ENCODE measurements at places on chromosomes 5 and 9.

DNA sequence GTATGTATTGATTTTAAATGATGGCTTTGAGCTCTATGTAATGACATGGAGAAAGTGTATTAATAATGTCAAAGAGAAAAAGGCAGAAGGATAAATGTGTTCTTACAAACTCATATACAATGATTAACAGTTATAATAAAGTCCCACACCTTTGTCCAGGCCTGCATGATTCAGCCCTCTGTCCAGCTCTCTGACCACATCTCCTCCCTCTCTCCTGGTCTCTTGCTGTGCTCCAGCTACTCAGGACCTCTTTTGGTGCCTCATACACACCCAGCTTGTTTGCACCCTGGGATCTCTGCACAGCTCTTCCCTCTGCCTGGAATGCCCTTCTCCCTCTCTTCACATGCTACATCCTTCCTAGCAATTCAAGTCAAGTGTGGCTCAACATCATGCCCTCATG, 37.5 kb upstream of the DMRT1 start:
- no peak for DNase-seq

DNA sequence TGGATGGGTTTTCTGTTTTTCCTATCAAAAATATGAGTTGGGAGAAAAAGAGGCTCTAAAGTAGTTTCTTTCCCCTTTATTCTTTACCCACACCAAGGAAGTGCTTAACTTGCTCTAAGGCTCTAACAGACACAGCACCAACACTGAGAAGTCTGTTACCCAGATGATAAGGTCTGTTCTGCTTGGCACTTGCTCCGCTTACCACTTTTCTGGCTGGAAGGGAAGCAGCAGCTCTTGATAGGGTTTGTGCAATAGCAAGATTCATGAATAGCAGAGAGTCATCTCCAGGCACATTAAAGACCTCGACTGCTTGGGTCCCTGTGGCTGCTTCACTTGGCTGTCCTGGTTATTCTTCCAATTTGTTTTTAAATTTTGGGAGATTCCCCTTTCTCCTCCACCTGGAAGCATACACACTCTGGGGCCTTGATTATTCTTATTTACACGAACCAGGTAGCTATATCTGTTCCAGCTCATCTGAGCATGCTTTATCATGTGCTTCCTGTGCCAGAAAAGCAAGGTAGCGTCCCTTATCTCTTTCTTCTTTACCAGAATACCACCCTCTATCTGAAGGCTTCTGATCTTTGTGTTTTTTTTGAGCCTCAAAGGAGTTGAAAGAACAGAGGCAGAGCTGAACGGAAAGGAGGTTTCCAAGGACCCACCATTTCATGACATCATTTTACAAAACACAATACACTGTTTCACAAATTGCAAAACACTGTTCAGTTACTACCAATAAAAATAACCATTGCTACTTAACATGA, 24.8 kb downstream of the PPP3R2 start:
- no peak for DNase-seq

DNA sequence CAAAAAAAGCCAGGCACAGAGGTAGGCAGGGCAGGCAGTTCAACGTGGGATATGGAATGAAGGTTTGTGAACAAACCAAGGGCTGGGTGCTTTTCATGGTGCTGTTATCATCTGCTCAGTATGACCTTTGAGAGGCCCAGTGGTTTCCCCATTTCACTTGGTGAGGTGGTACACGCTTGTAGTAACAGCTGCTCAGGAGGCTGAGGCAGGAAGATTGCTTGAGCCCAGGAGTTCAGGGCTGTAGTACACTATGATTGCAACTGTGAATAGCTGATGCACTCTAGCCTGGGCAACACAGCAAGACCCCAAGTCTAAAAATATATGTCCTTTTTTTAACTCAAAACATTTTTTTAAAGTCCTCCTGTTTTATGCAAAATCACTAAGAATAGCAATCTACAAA, 174.8 kb downstream of the ENC1 start:
- DNase-seq, result no peak

GRCh38 chr5:135365281-135365680, 33.8 kb downstream of the MACROH2A1 start:
- no peak for DNase-seq

GRCh38 chr9:136239983-136240330, 5.7 kb downstream of the QSOX2 start:
- no peak for DNase-seq

DNA sequence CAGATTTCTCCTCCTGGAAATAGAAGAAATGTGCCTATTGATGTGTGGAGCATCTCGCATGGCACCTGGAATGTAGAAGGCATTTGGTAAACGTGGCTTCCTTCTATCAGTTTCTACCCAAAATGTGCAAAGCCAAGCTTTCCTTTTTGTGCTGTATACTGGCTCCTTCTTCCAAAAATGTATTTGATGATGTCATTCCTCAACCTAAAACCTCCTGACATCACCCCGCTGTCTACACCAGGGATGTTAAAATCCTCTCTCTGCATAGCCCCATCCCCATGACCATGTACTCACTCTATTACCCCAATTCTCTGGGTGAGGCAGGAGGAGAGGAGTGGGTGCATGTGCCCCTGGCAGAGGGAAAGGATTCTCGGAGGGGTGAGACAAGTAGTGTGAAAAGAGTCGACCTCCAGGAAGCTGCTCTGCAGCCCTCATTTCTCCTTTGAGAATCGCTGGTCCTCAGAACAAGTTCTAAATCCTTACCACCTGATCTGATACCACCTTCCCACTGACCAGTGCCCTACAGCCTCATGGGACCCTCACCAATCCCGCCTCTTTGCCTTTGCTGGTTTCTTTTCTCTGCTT, 11.7 kb upstream of the MED10 start:
- no peak for DNase-seq

DNA sequence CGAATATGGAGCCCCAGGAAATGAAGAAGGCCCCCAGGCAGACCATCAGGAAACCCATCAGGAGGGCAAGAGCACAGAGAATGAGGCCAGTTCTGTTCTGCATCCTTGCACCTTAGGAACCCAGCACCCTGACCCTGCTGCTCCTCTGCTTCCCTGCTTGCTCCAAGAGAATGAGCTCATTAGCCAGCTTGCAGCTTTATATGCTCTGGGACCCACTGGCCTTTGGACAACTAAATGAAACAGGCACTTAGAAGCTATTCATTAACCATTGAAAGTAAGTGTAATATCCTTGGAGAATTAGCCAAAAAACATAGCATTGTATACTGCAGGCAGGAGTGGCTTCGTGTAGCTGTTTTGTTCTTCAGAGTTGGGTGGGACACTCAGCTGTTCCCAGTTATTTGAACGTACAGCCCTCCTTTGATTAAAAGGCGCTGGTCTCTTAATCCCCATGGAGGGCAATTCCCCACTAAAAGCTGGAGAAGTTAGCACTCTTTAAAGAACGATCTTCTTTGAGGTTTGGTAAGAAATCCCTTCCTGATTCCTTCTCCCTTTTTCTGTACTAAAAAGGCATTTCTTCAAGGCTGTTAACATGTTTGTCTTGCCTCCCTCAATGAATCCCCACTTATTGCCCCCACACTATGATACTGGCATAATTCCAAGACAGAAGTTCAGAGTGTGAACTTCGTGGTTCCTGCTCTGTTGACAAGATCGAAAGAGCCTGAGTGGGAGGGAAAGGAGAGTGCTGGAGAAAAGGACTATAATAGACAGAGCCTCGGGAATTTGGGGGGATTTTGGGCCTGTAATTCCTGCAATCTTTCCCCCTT, at the start of gene TMEM252:
Gene TMEM252, minus strand, starts transcription at position 172 of the 824 bp plus-strand sequence. Its CDS starts 69 bp downstream, at position 103.
- DNase-seq, result no peak

DNA sequence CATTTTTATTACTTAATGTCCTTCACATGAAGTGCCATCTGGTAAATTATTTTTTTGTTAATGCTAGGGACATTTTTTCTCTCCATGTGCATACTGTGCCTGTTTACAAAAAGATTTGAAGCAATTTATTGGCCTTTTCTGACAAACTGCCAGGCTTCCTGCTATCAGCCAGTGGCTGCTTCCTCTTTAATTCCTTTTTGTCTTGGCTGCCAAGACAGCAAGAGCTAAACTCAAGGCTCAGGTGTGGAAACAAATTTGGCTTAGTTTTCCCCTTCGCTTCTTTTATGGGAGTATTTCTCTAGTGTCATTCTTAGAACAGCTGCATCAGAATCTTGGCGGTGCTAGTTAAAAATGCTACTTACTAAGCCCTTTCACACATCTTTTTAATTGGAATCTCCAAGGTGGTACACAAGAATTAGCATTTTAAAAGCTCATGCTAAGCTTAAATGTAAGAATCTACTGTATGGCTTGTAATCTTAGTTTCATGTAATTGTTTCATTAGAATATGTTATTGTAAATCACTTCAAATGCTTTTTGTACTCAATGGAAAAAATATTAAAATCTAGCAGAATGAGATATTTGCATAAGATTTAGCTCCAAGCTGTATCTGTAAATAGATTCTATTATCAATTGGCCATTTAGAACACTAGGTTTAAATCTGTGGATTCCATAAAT, 134.2 kb upstream of the RASGRF2 start:
- no peak for DNase-seq

DNA sequence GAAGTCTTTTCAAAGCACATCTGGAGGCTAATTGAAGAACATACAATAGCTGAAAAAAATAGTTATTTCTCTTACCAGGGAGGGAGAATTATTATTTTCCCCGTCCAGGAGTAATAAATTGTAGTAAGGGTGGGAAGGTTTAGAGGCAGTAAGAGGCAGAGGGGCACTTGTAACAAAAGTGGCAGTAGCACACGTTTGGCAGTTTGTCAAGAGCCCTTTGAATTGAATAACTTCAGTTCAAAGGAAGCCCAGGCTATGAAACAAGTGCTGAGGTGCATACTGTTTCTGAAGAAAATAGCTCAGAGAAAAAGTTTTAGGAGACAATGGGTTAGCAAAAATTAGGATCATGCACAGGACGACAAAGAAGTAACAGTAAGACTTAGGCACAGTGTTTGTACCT, 451.3 kb downstream of the LRRC70 start:
- no peak for DNase-seq

GRCh38 chr9:131960311-131960710, 119.4 kb downstream of the MED27 start:
- DNase-seq, result no peak

DNA sequence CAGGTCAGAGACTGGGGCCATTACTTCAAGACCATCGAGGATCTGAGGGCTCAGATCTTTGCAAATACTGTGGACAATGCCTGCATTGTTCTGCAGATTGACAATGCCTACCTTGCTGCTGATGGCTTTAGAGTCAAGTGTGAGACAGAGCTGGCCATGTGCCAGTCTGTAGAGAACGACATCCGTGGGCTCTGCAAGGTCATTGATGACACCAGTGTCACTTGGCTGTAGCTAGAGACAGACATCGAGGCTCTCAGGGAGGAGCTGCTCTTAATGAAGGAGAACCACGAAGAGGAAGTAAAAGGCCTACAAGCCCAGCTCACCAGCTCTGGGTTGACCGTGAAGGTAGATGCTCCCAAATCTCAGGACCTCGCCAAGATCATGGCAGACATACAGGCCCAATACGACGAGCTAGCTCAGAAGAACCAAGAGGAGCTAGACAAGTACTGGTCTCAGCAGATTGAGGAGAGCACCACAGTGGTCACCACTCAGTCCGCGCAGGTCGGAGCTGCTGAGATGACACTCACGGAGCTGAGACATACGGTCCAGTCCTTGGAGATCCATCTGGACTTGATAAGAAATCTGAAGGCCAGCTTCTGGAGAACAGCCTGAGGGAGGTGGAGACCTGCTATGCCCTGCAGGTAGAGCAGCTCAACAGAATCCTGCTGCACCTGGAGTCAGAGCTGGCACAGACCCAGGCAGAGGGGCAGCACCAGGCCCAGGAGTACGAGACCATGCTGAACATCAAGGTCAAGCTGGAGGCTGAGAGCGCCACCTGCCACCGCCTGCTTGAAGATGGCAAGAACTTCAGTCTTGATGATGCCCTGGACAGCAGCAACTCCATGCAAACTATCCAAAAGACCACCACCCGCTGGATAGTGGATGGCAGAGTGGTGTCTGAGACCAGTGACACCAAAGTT, 9.3 kb downstream of the NIPBL start:
- DNase-seq, result no peak

DNA sequence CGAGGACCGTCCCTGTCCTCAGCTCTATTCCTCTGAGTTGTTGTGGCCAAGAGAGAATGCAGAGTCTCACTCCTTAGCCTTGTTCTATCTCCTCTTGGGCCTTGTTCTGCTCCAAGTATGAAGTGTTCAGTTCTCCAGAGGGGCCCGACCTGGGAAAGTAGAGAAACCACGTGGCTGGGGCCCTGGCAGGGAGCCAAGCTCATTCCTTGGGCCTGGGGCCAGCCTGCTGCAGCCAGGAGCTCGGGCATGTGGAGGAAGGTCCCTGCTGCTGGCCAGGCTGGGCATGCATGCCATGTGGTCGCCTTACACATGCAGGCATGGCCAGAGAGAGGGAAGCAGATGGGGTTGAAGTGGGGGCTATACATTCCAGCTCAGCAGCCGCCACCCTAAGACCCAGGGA, 60.7 kb downstream of the COL27A1 start:
- DNase-seq, result peak; percentile 28

DNA sequence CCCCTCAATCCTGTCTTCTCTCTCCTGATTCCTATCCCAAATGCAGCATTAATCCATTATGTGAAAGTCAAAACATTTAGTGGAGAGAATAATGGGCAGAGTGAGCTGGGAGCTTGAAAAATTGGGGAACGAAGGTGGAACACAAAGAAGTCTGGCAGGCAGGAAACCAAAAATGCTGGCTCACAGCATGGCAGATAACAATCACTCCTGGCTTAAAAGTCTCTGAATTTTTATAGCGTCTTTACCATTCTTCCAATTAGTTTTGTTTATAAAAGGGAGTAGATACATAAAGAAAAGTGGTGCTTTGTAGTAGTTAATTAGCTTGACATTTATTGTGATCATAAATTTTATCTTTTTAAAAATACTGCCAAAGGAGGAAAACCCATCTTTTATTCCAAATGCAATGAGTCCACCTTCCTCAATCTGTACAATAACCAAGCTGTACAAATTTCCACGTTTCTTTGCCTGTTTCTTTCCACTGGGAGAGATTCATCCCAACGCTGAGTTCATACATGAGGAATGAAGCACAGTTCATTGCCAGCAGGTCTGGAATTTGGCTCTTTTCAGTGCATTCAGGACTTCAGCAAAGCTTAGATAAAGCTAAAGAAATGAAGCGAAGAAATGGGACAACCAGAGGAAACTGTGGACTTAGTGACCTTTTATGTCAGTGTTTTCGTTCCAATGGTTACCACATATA, 174.7 kb downstream of the HMHB1 start:
- DNase-seq, result no peak

DNA sequence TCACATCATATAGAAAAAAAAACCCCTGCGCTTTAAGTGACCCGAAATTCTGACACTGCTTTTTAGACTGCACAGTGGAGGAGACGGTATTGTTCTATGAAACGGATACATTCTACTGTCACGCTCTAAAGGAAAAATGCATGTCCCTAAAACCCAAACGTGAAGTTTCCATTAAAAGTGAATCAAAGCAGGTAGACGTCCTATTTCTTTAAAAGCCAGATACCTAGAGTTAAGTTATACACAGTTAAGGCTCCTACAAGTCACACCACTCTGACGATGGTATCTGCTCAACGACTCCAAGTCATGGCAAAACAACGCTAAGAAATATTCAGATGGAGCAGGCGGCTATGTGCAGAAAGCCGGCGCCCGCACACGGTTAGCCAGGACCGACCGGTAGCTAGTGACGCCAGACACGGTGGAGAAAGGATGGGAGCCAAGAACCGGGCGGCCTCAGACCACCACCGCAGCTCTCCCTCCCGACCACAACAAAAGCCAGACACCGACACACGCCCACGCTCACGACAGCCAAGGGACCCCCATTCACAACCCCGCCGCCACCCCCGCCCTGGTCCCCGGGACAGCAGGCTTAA, 734 bp downstream of the SKP1 start:
- peak; percentile 9 for DNase-seq

- DNase-seq, result no peak
Measured at GRCh38 chr5:143396353-143396940, 7.0 kb downstream of the NR3C1 start.

All from HEK293T (cell line).